Right lobe of liver (tissue), 6 donors: ENCODE measurements at places on chromosomes 3 and 15.

DNA sequence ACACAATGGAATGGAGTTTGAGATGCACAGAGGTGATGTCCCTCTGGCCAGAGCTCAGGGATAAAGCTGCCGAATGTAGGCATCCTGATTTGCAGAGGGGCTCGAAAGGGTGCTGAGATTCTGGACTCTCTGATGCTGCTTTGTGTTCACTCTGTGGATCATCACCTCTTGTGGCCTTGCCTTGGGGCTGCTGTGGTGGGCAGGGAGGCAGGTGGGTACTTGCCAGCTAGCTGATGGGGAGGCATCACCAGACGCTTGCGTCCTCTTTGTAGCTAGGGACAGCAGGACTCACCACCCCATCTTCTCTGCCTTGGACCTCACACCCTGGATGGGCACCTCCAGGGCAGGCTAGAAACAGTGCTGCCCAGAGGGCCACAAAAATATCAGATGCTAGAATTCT, 14.6 kb upstream of the RASGRF1 start:
- DNase-seq: no peak

DNA sequence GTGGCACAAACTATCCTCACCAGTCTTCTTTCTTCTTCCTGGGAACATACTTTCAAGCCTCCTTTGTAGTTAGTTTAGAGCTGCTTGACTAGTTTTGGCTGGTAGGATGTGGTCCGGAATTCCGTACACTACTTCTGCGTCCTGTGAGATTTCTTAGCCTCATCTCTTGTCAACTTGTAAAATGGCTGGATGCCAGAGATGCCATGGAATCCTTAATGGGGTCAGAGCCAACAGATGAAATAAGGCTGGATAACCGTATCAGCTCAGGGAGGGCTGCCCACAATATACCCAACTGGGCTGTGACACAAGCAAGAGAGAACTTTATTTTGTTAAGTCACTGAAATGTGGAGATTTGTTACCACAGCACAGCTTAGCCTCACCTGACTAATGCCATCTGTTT, 466.9 kb upstream of the MDFIC2 start:
- no peak for DNase-seq

DNA sequence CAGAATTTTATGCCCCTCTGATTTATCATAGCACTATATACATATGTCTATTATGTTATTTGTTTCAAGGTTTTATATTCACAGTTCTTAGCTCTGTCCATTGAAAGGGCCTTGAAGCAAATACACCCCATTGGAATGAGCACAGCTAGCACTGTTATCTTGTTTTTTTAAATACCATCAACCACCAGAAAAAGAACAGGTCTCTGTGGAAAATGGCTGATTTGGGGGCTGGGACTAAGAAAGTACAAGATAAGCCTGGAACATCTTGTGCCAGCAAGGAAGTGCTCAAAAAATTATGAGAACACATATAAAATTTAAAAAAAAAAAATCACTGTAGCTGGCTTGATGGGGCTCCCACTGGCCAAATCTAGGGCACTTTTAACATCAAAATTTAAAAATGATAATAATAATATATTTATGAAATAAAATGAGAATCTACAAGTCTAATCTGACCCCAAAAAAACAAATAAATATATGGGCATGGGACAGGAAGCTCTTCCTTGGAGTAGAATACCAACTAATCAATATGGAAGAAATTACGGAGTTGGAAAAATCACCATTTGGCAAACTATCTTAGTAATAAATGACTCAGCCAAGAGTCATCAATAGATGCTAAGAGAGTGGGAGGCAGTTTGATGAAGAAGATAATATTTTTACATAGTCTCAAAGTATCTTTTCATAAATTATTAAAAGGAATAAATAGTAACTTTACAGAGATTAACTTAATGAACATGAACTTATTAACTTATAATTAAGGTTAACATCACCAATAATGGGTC, 20.5 kb downstream of the IFT80 start:
- no peak for DNase-seq

DNA sequence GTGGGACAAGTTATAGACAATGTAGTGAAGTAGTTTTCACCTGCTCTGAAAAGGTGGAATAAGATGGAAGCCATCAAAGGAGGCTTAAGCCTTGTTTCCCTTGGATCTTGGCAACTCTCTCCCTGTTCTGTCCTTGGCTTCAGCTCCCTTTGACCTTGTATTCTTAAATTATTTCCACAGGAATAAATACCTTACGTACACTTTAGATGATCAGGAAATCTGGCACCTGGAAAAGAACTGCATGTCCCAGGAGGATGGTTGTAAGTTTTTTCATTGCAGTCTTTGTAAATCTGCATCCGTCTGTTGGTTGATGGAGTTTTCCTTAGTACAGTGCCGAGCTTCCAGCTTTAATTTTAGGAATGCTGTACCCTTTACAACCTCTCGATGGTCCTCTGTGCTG, 11.8 kb downstream of the ST6GAL1 start:
- no peak for DNase-seq

GRCh38 chr15:101452572-101452971, 36.9 kb downstream of the PCSK6 start:
- no peak for DNase-seq
